Upper lobe of right lung (tissue), 1 donor: ENCODE measurements at places on chromosomes 13 and 19. TPM values are rescaled to one million over a fixed set of nuclear protein-coding genes. Genes with fewer than 3 reads are reported as not detected.
A peak's percentile ranks its signal among the peaks of the same experiment; 100 is the strongest.

GRCh38 chr13:41291246-41291645, 19.8 kb upstream of the NAA16 start:
- no peak for DNase-seq

GRCh38 chr19:1270854-1271527, 1.9 kb downstream of the CIRBP start:
- no peak for DNase-seq

- DNase-seq: no peak
These were observed 64.9 kb upstream of the HTR2A start for GRCh38 chr13:46961719-46962118.

DNA sequence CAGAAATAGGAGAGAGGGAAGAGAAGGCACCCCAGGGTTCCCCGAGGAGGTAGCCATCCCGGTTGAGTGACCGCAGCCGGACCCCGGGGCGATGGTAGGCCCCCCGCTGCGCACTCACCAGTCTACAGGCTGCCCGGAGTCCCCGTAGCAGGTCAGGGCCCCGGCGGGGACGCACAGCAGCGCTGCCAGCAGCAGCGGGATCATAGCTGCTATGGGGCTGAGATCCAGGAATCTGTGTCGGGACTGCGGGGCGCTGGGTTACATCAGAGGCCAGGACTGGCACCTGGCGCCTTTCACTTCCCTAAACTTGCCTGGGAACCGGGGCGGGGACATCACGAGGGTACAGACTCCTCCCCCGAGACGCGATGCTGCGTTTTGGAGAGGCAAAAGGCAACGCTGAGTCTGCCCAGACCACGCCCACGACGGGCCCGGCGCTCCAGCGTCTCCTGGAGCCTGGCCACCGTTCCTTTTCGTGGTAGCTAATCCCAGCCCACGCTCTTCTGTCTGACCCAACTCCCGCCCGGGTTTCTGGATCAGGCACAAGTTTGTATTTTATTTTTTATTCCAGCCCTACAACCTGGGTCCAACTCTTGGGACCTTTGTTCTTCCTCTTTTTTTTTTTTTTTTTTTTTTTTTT, at the start of gene DNASE2:
Gene DNASE2, minus strand, starts transcription at position 278 of the 637 bp plus-strand sequence. Its CDS starts 74 bp downstream, at position 204.
- peak; percentile 99 for DNase-seq

GRCh38 chr13:87736849-87737385, 65.7 kb downstream of the SLITRK5 start:
- no peak for DNase-seq

DNA sequence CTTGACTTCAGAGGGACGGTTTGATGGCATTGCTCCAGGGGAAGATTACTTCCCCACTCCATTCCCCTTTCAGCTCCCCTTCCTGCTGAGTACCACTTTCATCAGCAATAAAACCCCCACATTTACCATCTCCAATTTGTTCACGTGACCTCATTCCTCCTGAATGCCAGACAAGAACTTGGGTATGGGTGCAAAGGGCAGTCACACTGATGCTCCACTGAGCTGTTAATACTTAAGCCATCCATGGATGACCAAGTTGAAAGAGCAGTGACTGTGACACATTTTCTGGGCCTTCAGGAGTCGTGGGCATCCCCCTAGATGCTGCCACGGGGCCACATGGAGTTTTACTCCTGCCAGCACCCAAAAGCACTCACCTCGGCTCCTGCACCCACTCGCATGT, 93.1 kb downstream of the STOML3 start:
- no peak for DNase-seq

DNA sequence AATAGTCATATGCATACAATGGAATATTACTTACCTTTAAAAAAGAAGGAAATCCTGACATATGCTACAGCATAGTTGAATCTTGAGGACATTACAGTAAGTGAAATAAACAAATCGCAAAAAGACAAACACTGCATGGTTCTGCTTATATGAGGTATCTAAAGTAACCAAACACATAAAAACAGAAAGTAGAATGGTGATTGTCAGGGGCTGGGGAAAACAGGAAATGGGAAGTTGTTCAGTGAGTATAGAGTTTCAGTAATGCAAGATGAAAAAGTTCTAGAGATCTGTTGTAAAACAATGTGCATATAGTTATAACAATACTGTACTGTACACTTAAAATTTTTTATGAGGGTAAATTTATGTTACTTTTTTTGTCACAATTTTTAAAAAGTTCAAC, 219.4 kb downstream of the KLF5 start:
- DNase-seq: no peak

DNA sequence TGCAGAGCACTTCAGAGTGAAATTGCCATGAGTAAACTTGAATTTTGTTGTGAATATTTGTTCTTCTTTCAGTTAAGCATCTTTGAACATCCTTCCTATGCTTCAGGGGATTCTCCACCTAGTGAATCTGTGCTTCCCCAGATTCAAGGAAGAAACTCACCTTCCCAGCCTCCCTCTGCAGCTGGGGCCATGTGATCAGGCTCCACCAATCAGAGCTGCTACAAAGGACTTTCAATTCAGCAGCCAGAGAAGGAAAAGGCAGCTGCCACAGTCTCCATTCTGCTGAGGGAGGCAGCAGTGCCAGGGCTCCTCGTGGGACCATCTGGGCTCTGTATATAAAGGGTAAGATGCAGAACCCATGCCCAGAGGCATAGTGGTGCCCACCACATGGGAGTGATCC, 89.7 kb upstream of the SIAH3 start:
- DNase-seq: no peak

- no peak for DNase-seq
These were observed 238.2 kb downstream of the MAB21L1 start for GRCh38 chr13:35238274-35238673.

DNA sequence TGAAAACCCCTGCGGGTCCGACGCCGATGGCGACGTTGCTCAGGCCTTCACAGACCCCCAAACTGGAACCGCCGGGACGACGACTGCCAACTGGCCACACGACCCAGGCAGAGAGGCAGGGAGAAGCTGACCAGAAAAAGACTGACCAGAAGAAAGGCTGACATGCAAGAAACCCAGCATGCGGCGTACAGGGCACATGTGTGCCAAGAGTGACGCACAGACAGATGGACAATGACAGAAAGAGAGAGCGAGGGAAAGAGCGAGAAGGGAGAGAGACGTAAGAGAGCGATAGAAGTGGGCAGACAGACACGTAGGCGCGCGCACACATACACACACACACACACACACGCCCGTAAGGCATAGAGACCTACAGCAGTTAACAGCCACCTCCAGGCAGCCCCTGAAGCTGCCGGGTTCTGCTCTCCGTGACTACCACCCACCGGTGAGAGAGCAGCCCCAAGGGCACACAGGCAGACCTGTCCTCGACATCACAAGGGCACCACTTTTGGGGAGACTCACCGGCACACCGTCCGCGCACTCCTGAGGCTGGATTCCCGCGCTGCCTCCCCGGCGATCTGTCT, 67.2 kb upstream of the ZNF527 start:
- no peak for DNase-seq

DNA sequence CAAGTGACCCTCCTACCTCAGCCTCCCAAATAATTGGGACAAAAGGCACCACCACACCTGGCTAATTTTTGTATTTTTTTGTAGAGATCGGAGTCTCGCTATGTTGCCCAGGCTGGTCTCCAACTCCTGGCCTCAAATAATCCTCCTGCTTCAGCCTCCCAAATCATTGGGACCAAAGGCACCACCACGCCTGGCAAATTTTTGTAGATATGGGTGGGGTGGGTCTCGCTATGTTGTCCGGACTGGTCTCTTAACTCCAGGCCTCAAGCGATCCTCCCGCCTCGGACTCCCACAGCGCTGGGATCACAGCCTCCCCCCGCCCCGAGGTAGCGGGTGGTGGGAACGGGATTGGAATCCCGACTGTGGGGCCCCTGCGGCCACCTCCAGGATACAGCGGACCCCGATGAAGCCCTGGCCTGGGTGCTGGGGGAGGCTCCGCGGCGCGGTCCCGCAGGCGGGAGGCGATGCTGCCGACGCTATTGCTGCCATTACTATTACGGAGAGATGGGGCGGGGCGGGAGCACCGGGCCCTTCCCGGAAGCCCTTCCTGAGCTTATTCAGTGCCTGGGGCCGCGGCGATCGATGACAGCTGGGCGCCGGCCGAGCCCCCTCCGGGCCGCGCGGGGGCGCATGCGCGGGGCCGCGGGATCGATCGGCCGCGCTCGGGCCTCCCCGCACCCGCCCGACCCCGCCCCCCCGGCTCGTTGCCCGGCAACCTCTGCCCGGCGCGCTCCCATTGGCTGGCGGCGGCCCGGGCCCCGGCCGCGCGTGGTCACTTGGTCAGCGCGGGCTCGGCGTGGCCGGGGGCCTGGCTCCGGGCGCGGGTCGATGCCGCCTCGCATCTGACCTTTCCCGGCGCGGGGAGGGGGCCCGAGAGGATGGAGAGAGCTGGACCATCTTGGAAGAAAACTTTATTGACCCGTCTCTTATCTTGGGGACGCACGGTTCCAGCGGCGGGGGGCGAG, 27.9 kb upstream of the ONECUT3 start:
- no peak for DNase-seq

DNA sequence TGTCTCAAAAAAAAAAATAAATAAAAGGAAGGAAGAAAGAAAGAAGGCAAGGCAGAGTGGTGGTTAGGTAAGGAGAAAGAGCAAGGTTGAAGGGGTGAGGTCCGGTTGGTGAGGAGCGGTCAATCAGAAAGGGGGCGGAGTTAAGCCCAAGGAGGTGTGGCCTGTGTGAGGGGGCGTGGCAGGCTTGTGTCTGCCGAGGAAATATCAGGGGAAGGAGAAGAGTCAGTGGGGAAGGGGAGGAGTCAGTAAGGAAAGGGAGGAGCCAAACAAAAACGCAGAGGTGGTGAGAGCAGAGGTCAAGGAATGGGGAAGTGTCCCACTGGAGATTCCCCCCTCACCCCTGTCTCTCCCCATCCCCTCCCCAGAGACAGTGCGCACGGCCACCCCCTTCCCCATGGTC, 5.9 kb downstream of the CACNG7 start:
- no peak for DNase-seq

DNA sequence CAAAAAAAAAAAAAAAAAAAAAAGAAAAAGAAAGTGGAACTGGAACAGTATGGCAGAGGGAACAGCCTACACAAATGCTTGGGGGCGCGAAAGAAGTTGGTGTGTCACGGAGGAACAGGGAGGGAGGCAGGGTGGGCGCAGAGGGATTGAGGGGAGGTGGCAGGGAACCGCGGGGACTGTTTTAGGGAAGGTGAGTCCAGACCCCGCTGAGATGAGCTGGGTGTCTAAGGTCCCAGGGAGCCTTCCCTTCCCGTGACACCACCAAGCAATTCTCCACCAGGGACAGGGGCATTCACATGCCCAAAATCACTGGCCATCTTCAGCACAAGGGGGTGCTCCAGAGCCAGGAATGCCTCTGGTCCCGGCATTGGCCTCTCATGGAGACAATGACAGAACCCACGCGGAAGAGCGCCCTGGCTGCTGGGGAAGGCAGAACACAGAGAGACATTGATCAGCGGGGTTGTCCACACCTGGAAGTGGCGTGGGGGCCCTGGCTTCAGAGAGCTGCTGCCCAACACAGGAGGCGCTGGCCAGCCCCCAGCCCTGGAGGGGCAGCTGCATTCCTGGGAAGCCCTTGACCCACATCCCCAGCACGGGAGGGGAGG, 6.9 kb downstream of the PEAK3 start:
- DNase-seq: peak; percentile 82

DNA sequence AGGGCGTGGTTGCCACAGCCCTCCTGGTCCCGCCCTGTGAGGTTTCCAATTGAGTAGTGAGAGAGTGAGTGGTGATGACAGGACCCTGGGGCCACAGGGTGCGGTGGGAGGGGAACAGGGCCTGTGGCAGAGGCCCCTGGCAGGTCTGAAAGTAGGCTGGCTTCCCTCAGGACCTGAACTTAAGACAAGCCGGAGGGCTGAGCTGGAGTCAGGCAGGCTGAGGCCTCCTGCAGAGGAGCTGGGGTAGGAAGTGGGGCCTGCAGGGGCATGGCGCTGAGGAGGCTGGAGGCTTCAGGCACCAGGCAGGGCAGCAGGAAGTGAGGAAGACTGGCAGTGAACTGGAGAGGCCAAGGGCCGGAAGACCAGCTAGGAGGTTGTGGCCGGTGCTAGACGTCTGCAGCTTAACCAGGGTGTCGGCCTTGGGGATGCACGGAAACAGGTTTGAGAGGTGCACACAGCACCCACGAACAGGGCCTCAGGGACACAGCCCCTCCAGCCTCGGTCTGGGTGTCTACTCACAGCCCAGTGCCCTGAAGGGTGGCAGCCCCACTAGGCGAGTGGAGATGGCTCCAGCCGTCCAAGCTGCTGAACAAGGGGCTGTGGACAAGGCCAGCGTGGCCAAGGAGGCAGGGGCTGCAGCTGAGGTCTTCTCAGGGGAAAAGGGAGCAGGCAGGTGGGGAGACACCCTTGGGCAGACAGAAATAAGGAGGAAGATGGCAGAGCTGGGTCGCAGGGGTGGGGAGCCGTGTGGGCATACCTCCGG, 17.8 kb downstream of the POP4 start:
- no peak for DNase-seq

GRCh38 chr13:44561351-44561750, 14.8 kb downstream of the TSC22D1 start:
- no peak for DNase-seq

The SIGLEC11 gene
- 2.5 TPM for total RNA-seq

The KIR2DL1 gene
- total RNA-seq: 0.58 TPM

The SELENOV gene
- not detected for total RNA-seq

The PSG11 gene
- not detected for total RNA-seq

The ZNF649 gene
- 11.1 TPM for total RNA-seq

The PRPF31 gene
- total RNA-seq: 44.9 TPM

The ZNF547 gene
- total RNA-seq: 3.3 TPM
